ENCODE measurements at places on chromosomes 2 and 18.

- DNase-seq, result no peak
These were observed 69.3 kb downstream of the TIMM21 start for GRCh38 chr18:74217476-74218143.

DNA sequence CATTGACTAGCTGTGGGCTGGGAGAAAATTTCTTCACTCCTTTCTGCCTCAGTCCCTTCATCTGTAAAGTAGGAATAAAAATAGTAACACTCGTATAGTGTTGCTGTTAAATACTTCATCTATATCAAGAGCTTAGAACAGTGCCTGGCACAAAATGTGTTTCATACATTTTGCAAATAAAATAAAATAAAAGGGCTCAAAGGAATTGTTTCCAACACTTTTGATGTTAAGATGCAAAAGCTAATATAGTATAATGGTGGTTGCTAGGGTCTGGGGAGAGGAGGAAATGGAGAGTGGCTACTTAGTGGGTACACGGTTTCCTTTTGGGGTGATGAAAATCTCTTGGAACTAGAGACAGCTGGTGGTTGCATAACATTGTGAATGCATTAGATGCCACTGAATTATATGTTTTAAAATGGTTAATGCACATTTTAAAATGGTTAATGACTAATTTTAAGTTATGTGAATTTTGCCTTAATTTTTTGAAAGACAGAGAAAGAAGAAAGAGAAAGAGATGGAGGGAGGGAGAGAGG is 542.1 kb upstream of the ID2 start:
- no peak for DNase-seq

DNA sequence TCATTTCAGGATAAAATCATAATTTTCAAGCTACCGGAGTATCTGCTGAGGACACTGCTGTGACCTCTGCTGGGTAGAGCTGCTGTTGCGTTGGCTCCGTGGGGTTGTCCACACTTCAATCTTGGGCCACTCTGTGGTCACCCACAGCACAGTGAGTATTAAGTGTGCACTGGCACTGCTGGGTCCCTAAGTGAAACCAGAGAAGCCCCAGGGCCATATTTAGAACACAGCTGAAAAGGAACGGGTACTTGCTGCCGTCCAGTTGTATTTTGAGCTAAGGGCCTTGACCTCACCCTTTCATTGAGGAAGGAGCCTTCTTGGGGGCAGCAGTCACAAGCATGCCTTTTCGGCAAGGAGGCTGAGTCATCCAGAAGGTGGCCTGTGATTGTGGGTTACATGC is 10.1 kb downstream of the SLC9A4 start:
- DNase-seq, result no peak

GRCh38 chr18:65365245-65365980 is 385.4 kb upstream of the CDH7 start:
- DNase-seq, result no peak

- no peak for DNase-seq
These were observed 54.5 kb upstream of the AFF3 start for GRCh38 chr2:100196786-100197494.

DNA sequence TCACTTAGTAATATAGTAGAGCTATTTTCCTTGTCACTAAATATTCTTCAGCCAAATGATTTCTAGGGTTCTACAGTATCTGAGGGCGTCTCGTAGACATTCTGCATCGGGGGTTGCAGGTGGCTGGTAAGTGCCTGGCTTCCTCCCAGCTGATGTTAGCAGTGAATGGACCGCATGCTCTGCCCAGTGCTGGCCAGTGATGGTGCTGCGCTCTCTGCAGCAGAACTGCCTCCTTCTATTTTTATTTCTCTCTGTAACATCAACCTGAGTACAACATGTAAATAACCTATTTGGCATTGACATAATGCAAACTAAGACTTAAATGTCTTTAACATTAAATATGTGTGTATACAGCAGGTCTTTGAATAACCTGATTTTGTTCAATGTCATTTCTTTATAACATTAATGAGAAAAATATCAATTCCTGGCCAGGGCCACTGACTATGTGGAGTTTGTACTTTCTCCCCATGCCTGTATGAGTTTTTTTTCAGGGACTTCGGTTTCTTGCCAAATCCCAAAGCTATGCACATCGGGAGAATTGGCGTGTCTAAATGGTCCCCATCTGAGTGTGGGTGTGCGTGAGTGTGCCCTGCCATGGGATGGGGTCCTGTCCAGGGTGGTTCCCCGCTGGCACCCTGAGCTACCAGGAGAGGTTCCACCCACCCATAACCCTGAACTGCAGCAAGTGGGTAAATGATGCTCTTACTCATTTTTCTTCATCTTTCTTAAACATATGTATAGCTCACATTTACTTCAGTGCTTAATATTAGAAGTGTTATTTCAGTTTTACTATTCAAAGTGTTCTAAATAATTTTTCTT is 278.2 kb upstream of the EPAS1 start:
- no peak for DNase-seq
